ENCODE measurements at places on chromosomes 13 and 19.

DNA sequence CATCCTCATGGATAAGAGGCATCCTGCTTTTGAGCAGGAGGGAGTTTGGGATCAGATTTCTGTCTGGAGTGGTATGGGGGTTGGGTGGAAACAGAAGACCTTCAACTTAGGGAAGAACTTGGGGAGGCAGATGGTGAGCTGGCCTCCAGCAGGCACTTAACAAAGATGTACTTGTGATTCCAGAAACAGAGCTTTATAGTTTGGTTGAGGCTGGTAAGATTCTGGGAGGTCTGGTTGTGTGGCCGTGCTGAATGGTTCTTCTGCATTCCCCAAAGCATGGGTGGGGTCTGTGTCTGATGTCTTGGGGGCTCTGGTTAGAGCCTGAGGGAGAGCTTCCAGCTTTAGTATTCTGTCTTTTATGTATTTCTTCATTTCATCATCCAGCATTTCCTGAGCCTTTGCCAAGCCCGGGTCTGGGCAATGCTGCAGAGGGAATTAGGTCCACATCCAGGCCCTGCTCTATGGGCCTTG lies 4.8 kb downstream of the MEGF8 start:
- DNase-seq, result no peak

DNA sequence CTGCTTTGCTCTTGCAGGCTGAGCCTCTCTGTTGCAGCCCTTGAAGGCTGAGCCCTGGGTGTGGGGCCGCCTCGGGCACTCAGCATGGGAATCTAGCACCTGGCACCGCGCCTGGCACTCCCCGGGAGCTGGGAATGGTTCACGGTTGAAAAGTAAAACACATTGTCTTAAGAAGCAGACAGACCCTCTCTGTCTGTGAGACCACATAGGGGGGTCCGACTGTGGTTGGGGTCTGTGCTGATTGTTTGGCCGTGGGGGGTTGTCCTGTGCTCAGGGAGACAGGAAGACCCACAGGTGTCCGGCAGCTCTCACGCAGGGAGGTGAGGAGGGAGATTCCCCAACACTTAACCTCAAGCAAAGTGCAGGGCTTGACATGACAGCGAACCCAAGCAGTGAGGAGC lies 64.8 kb downstream of the SOX1 start:
- no peak for DNase-seq

GRCh38 chr13:82647540-82647939 lies 1234.7 kb downstream of the SLITRK1 start:
- DNase-seq, result no peak

- DNase-seq, result peak; percentile 85
These were observed 3.6 kb downstream of the PRMT1 start for GRCh38 chr19:49680421-49681351.

DNA sequence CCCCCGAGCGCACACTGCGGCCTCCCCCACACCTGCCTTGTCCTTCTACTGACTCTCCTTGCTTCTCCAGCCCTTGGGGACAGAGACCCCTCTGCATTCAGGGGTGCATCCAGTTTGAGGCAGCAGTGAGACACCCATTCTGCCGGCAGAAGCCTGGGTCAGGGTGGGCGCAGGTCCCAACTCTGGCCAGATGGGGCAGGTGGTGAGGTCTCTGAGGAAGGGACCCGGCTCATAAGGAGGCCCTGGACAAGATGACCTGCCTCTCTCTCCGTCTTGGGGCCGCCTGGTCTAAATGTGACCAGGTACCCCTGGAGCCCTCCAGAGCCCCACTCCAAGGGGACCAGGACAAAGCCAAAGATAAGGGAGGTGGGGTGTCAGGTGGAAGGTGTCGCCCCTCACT lies 6.1 kb downstream of the CHERP start:
- no peak for DNase-seq

GRCh38 chr19:15841875-15842569 lies 26.6 kb upstream of the OR10H1 start:
- no peak for DNase-seq

- no peak for DNase-seq
These were observed 911.3 kb upstream of the GPC6 start for GRCh38 chr13:92315265-92315664.

Data from left renal pelvis (tissue), 4 donors.